ENCODE measurements at places on chromosomes 7 and 10. TPM values are rescaled to one million over a fixed set of nuclear protein-coding genes. Genes with fewer than 3 reads are reported as not detected.

C7orf57 gene
- 0.24 TPM for total RNA-seq

AGAP5 gene
- 3.4 TPM for total RNA-seq

GRID2IP gene
- not detected for total RNA-seq

TEX36 gene
- 0.32 TPM for total RNA-seq

SEC61A2 gene
- total RNA-seq = 12.8 TPM

PDE6C gene
- not detected for total RNA-seq

Measured in hair follicle dermal papilla cell (primary cell).